Hepatocyte (in vitro differentiated cells): ENCODE measurements at places on chromosomes 1 and 21. TPM values are rescaled to one million over a fixed set of nuclear protein-coding genes. Genes with fewer than 3 reads are reported as not detected.

Gene PLA2G2F
- polyA plus RNA-seq, result not detected in 2 replicates

DNA sequence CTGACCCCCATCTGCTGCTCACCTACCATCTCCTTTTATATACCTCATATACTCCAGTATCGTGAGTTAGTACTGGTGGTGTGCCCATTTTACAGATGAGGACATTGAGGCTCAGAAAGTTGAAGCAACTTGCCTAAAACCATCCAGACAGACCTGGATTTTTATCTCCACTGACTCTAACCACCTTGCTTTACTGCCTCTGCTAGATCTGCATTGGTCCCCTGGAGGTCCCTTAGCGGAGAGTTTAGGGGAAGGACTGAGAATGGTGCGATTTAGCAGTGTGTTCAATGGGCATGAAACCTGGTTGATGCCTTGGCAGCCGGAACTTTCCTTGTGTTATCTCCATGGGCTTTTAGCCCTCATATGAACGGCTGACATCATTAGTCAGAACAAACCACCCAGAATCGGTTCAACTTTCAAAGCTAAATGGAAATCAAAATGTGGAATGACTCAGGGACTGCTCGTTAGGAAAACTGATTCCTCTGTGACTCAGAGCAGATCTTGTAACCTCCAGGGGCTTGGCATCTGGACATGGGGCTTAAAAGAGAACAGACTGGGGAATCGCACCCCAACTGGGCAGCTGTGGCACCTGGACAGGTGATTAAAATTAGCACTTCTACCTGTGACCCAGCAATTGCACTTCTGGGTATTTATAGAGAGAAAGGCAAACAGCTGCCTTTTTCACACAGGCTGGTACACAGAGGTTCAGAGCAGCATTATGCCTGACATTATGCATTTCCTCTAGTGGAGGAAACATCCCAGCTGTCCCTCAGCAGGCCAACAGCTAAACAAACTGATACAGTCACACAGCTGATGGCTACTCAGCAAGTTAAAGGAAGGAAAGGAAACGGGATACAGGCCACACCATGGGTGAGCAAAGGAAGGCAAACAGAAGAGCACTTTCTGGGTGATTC is 25.3 kb downstream of the TMEM51 start:
- H3K27me3 ChIP-seq, result no peaks in the 10 kb centered on the region
- peak overlapping the region; percentile 84 for H3K27ac ChIP-seq
- no peak overlapping the region for H3K4me3 ChIP-seq
- peak; percentile 60 for DNase-seq

GRCh38 chr1:173423291-173423690 is 53.8 kb upstream of the PRDX6 start:
- H3K4me3 ChIP-seq, result no peak overlapping the region
- no peak for DNase-seq
- H3K36me3 ChIP-seq, result no peaks in the 10 kb centered on the region

GRCh38 chr1:47527653-47528272 is 89.9 kb downstream of the FOXD2 start:
- no peak overlapping the region for H3K27ac ChIP-seq
- no peaks in the 10 kb centered on the region for H3K36me3 ChIP-seq
- no peaks in the 10 kb centered on the region for H3K4me1 ChIP-seq
- H3K27me3 ChIP-seq, result peaks cover 11% of the 10 kb centered on the region

- H3K27ac ChIP-seq, result no peak overlapping the region
- no peaks in the 10 kb centered on the region for H3K27me3 ChIP-seq
- H3K4me1 ChIP-seq, result no peaks in the 10 kb centered on the region
- DNase-seq, result peak; percentile 21
Observed at GRCh38 chr1:222097588-222097987, 355.7 kb upstream of the DUSP10 start.
